ENCODE measurements at places on chromosomes 6 and 20.

DNA sequence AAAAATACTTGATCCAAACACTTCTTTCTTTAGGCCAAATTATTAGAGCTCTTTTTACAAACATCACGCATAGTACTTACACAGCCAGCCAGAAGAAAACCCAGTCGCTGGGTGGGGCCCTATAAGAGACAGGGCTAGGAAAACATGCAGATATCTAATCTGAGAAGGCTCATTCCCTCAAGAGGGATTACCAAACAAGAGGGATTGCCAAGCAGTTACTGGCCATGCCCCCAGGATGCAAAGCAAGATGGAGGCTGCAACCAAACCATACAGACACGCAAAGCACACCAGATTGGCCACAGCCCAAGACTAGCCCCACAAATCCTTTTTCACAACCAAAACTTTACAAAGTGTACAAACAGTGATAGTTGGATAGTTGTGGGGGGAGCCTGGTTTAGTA lies 1235.4 kb upstream of the GJE1 start:
- peak; percentile 1 for DNase-seq

- peak; percentile 84 for DNase-seq
Measured at GRCh38 chr6:16319813-16320532, 81.6 kb downstream of the GMPR start.

DNA sequence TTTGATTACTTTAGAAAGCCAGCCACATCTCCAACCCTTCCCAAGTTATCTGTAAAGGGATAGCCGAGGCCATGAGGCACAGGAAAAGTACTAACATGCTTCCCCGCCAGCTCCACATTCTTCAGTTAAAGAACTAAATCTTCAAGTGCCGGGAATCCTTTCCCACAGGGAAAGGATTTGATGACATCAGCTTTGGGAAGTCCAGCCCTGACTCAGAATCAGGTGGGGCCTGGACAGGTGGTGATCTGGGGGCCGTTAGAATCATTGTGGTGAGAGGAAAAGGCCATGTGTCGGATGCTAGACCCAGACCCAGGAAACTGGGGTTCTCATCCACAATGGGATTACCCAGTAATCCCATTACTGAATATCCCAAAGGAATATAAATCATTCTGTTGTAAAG lies 580.0 kb downstream of the QKI start:
- no peak for DNase-seq

GRCh38 chr6:156102129-156102528 lies 646.5 kb upstream of the NOX3 start:
- DNase-seq = no peak

- peak; percentile 74 for DNase-seq
Measured at GRCh38 chr6:97231911-97232310, 51.1 kb downstream of the MMS22L start.

DNA sequence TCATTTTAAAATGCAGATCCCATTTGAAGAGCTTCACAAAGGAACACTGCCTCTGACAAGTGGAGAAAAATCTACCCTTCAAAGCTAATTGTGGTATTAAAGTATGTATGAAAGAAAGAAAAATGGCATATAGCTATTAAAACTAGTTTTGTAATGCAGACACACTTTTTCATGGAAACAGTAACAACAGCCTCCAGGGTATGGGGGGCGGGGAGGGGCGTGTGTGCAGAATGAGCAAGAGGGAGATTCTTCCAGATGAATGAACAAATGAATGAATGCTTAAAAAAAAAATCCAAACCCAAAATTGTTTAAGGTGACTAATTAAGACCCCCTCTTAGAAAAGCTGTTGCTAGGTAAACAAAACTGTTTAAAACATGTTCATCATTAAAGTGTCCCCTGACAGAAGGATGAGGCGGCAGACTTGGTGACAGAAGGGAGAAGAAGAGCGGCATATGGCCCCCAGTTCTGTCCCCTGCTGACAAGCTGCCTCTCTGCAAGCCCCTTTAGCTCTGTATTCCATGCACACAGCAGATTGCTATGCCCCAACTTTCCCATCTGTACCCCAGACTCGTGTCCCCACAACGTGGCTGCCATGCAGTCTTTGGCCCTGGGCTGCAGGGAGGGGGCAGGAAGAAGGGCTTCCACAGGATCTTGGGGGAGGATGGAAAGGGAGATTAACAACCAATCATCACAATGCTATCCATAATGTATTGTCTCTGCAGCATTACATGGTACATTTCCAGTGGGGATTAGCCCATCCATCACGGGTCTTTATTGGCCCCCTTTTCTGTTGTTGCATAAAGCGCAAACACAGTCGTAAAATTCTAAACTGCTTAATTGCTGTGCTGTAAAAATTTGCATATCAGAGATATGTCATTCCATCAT lies 108.4 kb upstream of the OLIG3 start:
- no peak for DNase-seq

DNA sequence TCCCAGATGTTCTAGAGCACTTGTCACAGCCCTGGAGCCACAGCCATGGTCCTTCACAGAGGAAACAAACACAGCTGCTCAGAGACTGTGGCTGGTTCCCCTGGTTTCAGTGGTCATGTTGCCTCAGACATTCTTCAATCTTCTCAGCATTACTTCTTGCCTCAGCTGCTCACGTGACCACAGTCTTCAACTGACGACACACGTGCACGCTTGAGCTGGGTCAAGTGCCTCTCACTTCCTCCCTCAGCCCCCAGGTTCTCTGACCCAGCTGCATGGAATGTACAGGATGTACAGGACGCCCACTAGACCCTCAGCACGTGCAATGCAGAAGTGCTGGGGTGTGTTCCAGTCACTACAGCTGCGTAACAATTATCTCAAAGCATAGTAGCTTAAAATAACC lies 159.8 kb upstream of the GGTLC1 start:
- peak; percentile 56 for DNase-seq

DNA sequence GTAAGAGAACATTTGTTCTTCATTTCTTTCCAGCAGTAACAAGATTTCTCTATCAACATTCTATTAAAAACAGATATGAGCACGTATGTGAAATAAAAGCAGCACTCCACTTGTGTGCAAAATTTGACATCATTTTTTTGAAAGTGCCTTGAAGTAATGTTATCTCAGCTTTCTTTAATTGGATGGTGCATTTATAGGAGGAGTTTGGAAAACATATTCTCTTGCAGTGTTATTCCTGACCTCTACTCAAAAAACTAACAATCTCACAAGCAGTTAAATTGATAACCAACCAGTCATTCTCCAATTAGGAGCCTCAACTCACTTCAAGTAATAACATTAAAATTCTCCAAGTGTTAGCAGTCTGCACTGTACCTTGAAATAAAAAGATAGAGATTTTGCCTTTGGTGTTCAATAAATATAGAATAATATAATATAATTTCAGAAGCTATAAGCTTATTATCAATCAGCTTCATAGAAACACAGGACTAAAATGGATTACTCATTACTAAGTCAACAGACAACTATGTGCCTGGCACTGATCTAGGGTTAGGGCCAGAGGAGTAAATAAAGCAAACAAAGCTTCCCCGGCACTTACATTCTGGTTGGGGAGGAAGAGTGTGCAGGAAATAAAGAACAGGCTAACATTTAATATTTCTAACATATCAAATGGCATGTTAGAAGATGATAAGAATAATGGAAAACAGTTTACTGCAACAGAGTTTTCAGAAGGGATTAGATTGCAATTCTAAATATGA lies 149.0 kb upstream of the SGK1 start:
- no peak for DNase-seq

DNA sequence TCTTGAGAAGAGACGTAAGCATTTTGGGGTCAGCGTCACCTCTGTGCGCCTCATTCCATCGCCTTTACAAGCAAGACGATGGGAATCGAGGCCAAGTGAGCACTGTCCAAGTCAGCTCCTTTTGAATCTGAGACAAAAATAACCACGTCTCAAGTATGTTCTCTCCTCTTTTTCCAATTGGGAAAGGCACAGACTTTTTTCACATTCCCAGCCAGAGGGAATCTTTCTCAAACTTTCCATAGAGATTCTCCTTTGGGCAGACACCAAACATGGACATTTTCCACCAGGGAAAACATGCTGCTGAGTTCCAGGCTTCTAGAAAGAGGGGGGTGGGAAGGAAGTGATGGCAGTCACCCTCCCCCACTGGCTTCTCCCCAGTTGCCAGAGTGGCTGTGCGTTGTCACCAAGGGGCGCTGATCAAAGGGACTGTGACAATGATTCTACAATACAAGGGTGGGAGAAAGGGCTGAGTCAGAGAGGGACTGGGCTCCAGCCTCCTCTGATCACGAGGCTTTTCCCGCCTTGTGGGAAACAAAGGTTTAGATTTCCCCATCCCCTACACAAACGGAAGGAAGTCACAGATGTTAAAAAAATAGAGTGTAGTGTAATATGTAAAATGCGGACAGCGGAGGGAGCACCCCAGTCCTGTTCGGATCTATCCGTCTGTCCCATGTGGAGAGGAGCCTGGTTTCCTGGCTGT lies 281.9 kb upstream of the RNF24 start:
- peak; percentile 39 for DNase-seq

DNA sequence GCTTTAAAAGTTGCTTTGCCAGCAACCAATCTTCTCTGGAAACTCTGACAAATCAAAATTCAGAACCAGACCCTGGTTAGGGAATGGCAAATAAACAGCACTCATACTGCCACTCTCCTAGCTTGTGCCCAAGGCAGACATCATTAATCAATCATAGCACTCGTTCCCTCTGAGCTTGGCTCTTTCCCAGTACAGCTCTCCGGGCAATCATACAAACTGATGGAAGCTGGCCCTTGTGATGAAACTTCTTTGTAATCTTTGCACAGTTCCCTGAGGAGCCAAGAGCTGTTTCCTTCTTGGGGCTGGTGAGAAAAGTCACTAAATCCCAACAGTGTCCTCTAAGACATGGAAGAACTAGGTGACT lies 34.7 kb downstream of the KIAA1755 start:
- no peak for DNase-seq

- no peak for DNase-seq
Measured at GRCh38 chr6:9647599-9647998, 767.3 kb downstream of the TFAP2A start.

DNA sequence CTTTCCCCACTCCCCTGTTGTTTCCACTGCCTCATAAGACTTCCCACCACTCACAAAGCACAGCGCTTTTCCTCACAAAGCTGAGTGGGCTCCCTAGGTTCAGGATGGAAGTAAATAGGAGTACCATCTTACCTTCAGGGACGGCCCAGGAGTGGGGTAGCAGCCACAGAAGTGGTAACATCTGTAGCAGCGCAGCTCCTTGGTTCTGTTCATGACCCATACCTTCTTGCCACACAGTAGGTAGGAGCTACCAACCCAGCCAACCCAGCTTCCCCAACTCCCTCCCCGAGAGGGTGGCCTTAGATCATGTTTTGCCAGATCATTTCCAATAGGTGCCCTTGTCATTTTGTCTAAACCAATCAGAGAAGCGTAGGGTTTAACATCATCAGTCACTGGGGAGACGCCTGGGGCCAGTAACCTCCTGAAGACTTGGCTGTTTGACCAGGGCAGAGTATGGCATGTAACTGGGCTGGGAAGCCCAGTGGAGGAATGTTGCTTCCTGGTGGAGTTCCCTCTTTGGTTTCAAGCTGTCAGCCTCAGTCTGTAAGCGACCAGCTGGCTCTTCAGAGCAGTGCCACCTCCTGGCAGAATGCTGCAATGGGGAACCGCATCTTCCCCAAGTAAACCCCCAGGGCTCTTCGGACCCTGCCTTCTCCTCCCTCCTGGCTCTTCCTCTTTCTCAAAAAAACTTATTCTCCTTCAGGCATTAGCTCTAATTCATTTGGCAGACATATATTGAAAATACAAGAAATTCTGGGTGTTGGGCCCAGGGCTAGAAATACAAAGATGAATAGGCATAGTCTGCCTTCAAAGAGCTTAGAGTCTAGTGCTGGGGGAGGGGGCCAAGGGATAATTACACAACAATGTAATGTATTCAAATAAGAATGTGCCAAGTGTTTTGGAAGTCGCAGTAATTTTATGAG lies at the start of gene HLA-DMA:
Gene HLA-DMA (minus strand): TSS at position 281 of the 923 bp plus-strand sequence. CDS start 61 bp downstream, at position 220.
- peak; percentile 99 for DNase-seq

DNA sequence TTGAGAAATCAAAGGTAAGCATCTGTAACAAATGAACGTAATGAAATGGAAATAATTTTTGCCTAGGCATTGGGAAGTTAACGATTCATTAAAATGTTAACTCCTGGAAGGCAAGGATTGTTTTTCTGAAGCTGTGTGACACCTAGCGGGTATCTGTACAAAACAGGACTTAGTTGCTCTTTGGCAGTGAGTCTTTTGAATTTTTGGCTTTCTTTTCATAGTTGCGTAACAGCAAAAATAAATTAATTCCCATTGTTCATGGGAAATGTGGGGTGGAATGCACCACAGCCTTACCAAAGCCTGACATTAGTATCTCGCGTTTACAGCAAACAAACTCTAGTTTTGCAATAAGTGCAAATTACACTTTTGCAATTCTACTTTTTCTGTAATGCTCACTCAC lies 92.7 kb upstream of the DTNBP1 start:
- DNase-seq = no peak

DNA sequence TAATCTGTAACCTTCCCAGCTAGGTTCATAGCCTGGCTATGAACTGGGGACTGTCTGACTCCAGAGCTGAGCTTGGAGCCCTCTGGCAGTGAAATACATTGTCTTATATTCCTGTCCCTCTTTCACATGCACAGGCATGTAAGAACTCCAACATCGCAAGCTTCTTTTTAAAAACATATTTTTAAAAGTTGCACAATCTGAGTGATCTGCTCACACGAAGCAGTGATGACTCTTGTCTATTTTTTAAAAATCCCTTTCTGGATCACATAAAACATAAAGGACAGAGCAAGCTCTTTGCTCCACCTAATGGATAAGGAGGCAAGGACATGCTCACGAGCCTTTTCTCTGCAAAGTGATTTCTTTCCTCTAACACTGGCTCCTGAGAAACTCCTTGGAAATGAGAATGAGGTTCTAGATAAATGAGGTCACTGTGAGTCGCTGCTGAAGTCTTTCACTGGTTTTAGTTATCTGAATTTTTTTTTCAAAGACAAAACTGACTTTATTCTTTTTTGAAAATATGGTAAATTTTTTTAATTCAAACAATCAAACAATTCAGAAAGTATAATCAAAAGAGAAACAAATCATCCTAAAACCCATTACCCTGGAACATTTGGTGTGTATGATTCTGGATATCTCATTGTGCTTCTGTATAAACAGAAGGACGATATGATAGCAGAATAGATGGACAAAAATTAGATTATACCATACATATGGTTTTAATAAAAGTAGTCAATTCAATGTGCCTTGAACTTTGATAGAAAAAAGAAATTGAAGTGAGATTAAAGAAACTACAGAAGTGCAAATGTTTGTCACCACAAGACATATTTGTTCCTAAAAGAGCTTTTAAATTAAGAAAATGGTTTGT lies 30.8 kb downstream of the IL20RA start:
- DNase-seq = peak; percentile 5

- DNase-seq = no peak
Measured at GRCh38 chr20:25306991-25307903, 59.4 kb downstream of the PYGB start.
